Anterior cingulate cortex (tissue), 58 donors: ENCODE measurements at places on chromosomes 12 and 14.

- no peak for DNase-seq
Observed at GRCh38 chr14:59895721-59896120, 24.2 kb upstream of the LRRC9 start.

- DNase-seq = no peak
Observed at GRCh38 chr14:51616724-51617409, 34.8 kb upstream of the FRMD6 start.

DNA sequence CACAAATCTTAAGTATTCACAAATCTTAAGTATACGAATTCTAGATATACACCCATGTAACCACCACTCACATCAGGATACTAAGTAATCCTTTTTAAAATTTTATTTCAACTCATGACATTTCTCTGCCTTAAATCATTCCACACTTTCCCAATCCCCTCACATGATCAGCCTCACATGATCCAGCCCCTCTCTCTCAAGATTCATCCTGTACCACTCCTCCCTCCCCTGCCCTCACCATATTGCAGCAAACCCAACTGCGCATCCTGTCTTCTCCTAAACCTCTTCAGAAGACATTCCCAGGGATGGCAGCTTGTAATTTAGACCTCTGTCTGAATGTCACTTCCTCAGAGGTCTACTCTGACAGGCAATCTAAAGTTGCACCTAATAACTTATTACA, 1.7 kb upstream of the EIF4B start:
- no peak for DNase-seq

GRCh38 chr12:124490584-124491305, 76.7 kb downstream of the NCOR2 start:
- peak; percentile 18 for DNase-seq

DNA sequence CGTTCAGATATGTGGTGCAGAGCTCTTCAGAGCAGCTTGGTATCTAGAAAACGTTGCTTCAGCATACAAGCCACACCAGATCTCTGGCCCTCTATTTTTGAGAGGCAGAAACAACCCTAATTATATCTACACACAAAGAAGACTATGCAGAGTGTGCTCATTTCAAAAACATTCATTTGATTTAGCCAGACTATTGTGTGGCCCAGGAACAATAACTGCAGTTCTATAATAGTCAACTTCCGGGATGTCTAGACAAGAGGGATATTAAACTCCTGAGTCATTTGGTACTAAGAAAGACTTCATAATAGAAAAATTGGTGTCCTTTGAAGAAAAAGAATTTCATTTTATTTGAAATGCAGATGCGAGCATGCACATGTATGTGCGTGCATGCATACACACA, 153.8 kb downstream of the PELI2 start:
- DNase-seq = no peak

- DNase-seq = no peak
Observed at GRCh38 chr14:50434528-50434927, 37.8 kb upstream of the CDKL1 start.

DNA sequence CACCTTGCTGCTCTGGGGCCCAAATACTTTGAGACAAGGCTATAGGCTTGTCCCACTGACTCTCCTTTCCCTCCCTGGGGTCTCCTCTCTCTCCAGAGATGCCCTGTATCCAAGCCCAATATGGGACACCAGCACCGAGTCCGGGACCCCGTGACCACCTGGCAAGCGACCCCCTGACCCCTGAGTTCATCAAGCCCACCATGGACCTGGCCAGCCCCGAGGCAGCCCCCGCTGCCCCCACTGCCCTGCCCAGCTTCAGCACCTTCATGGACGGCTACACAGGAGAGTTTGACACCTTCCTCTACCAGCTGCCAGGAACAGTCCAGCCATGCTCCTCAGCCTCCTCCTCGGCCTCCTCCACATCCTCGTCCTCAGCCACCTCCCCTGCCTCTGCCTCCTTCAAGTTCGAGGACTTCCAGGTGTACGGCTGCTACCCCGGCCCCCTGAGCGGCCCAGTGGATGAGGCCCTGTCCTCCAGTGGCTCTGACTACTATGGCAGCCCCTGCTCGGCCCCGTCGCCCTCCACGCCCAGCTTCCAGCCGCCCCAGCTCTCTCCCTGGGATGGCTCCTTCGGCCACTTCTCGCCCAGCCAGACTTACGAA, 3.1 kb downstream of the NR4A1 start:
- DNase-seq = no peak

GRCh38 chr12:110317911-110318310, 36.9 kb downstream of the ATP2A2 start:
- DNase-seq = no peak

- no peak for DNase-seq
Observed at GRCh38 chr12:80176706-80177105, 77.4 kb downstream of the OTOGL start.

- no peak for DNase-seq
Observed at GRCh38 chr14:82055515-82056115, 522.0 kb upstream of the SEL1L start.

DNA sequence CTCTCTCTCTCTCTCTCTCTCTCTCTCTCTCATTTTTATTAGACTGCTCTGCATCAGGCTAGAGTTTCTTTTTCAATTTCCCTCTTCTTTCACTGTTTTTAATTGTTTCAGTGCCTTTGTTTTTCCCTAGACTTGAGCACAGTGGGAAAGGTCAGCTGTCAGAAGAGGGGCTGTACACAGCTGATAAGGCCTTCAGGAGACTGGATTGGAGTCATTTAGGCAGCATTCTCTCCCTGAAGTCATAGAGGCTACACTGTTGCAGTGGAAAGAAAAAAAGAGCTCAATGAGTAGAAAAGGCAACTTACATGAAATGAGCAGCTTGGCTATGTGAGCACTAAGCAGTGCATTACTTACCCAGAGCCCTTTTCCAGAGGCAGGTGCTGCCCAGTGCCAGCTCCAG, 456.9 kb downstream of the NRXN3 start:
- no peak for DNase-seq

GRCh38 chr12:103794309-103795213, 46.5 kb downstream of the NT5DC3 start:
- no peak for DNase-seq

- DNase-seq = no peak
Observed at GRCh38 chr12:26425587-26426260, 230.4 kb downstream of the SSPN start.

DNA sequence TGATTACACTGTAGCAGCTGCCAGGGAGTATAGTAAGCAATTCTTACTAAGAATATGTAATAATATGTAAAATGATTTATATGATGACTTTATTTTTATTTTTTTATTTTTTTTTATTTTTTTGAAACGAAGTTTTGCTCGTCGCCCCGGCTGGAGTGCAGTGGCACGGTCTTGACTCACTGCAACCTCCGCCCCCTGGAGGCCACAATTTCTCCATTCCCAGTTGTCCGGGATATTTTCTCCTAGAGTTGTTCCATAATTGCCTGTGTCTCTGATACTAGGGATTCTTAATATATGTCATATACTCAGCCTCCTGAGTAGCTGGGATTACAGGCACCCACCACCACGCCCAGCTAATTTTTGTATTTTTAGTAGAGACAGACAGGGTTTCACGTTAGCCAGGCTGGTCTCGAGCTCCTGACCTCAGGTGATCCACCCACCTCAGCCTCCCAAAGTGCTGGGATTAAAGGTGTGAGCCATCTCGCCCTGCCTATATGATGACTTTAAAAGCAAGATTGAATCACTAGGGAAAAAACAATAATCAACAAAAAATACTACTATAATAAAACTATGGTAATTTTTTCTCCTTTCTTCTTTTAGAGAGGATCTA, 12.2 kb upstream of the ITPR2 start:
- DNase-seq = no peak

- DNase-seq = no peak
Observed at GRCh38 chr12:39835517-39836489, 216.2 kb upstream of the ABCD2 start.

DNA sequence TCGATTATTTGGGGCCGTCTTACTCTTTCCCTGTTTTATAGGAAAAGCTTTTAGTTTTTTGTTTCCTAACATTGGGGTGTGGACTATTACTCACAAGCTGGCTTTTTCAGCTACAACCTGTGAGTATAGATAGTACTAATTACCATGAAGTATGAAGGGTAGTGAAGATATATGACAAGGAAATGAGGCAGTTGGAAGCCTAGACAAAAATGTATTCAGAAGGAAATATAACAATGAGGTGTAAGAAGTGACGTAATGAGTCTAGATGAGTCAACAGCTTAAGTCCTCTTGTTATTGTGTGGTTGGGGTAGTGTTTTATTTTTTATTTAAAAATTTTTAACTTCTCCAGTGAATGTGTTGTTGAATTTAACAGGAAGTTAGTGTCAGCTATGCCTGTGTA, 804.5 kb downstream of the NRXN3 start:
- DNase-seq = no peak
